Fibroblast of lung (primary cell): ENCODE measurements at places on chromosomes 2 and 18. TPM values are rescaled to one million over a fixed set of nuclear protein-coding genes. Genes with fewer than 3 reads are reported as not detected.
A peak's percentile ranks its signal among the peaks of the same experiment; 100 is the strongest.

DNA sequence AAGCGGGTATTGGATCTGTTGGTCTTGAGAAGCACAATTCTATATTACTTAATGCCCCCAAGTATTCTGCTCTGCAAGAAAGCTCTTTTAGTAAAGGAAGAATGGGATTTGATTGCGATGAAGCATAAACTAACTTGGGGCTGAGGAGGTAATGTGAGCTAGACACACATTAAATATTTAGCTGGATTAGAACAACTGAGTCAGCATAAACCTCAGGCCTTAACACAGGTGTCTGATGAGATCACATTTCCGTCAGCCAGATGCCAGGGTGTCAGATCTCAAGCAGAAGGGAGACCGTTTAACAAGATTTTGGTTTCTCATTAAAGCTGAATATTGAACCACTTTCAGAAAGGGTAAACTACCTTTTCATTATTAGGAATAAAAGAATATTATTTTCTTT lies 94.5 kb downstream of the GYPC start:
- no peak for DNase-seq

DNA sequence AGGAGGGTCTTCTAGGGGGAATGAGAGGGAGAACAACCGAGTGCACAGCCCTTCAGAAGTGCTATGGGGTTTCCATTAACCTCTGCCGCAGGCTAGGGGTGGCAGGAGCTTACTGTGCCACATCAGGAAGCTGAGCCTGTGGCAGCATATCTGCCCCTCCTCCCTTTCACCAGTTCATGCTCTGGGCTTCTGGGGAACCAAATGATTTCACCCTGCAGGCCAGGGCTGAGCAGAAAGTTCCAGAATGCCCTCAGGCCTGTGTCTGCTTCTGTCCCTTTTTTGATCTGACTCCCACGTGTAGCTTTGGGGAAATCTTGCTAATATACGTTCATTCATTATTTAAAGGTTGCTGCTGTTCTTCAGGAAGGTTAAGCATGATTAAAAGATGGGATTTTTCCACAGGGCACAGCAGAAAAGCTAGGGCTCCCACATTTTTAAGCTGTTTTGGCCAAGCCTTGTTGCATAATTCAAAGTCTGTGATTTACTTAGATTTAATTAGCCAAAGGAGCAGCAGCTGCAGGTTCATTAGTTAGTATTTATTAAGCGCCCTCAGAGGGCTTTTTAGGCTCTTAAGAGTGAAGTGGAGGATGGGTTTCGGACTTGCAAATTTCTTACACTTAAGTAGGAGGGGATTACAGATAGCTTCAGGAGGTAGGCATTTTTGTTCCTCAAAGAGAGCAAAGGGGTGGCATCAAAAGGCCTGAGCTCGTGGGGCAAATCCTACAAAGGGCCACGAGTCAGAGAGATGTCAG lies 10.2 kb downstream of the TMEM247 start:
- no peak for DNase-seq

- DNase-seq = peak; percentile 76
Observed at GRCh38 chr2:85702172-85702571, 8.0 kb downstream of the GNLY start.

Gene SLC5A7
- not detected in 2 replicates for polyA plus RNA-seq

Gene SERPINB3
- polyA plus RNA-seq = not detected in 2 replicates

DNA sequence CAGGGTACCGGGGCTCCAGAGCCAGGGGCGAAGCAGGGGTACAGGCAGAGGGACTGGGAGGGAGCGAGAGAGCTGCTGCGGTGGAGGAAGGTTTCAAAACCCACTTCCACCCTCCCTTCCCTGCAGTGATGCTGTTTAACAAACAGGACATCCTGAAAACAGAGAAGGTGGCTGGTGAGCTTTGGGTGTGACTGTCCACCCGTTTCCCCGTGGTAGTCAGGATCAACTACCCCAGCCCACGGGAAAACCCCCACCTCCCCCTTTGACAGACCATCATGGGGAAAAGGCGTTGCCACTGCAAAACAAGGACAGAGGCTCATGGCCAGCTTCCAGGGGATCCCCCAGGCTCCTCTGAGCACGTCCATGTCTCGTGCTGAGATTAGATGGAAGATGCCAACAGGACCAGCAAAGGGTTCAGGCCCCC lies 12.9 kb downstream of the TMEM185B start:
- no peak for DNase-seq

DNA sequence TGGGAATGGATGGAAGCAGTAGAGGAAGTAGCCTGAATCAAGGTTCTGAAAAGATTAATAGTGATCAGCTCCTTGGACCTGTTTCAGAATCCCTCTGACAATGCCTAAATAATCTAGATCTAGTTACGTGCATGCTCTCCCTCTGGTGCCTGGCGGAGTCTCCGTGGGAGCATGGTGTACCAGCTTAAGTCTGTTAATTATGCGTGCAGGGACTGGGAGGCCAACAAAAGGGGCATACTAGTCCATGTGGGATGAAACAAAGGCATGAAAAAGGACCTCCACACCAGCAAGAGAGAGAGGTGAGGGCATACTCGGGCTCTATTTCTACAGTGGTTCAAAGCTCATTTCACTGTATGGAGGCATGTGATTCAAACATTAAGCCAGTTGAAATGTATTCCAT lies 200.3 kb downstream of the DPP4 start:
- no peak for DNase-seq

- DNase-seq = peak; percentile 69
Observed at GRCh38 chr18:67862069-67862468, 345.5 kb upstream of the DSEL start.

Gene ALKAL2
- 0.58 TPM in 1 of 2 replicates, not detected in the other for polyA plus RNA-seq

Gene TLX2
- not detected in 2 replicates for polyA plus RNA-seq

Gene STAT1
- 98.2 and 171 TPM in 2 replicates for polyA plus RNA-seq

GRCh38 chr2:32489061-32489460 lies 132.2 kb downstream of the BIRC6 start:
- no peak for DNase-seq
